NAMALWA (cell line): ENCODE measurements at places on chromosomes 3 and 15.

DNA sequence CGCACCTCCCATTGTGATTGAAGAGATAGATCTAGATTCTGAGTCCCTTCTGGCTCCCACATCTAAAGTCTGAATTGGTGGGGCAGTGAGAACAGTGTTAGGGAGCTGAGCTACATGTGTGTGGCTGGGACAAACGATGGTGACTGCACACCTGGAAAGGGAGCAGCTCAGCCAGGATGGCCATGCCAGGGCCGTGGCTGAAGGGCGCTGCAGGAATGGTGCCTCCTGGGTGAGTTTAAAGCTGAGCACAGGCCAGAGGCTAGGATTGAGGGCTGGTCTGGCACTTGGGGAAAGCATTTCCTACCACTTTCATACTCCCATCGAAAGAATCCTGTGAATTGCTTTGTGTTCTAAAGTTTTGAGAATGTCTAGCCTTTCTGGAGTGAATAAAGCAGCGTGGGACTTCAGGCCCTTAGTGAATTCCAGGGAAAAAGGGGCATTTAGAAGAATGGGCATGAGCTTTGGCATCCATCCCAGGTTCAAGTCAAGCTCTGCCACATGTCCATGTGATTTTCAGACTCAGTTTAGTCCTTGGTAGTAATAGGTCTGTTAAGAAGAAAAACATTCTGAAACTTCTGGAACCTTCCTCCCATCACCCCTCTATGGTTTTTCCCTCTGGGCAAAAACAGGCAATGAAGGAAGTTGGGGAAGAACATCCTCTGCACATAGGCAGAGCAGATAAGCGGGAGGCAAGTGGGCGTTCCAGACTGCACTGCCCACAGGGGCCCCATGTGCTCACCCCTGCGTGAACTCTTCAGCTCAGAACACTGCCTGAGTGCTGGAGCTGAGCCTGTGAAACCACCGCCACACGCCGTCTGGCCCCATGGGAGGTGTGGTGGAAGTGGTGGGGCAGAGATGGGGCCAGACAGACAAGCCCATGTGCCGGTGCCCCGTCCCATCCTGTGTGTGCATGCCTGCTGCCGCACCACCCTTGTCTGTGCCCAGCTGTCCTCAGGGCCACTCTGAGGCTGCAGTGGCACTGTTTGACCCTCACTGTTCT is 12.9 kb upstream of the CPNE9 start:
- peak; percentile 66 for DNase-seq

- DNase-seq, result peak; percentile 55
These were observed 67.8 kb downstream of the FMN1 start for GRCh38 chr15:33126559-33127290.

DNA sequence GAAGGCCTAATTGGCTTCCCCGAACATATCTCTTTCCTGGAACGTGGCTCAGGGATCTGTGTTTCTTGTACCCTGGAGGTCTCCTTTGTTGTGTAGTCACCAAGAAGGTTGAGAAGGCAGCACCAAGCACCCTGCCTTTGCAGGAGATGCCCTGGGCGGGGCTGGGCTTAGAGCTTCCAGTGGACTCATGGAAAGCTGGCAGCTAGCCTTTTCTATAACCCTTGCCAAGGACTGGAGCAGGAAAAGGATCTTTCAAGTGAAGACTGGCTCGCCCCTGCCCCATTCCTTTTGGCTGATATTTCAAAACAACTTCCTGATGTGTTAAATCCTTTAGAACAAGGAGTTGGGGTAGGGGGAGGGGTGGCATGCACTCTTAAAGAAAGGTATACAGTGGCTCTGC is 58.9 kb upstream of the EPHA6 start:
- DNase-seq, result no peak

GRCh38 chr3:73018790-73019441 is 22.3 kb downstream of the PPP4R2 start:
- no peak for DNase-seq

DNA sequence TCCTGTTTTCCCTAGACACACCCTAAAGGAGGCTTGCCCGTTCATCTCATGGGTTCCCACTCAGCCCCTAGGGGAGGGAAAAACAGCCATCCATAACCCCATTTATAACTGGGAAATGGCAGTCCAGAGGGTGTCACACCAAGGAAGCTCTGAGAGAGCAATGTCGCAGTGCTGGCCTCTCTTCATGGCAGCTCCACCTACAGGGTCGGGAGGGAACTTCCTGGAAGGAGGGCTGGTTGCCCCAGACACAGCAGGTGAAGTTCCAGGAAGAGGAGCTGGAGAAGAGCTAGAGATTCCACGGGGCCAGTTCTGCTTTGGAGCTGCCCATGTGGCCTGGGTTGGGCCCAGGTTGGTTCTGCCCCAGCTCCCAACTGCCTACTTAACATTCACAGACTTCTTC is 22.3 kb upstream of the LINGO1 start:
- DNase-seq, result peak; percentile 50

DNA sequence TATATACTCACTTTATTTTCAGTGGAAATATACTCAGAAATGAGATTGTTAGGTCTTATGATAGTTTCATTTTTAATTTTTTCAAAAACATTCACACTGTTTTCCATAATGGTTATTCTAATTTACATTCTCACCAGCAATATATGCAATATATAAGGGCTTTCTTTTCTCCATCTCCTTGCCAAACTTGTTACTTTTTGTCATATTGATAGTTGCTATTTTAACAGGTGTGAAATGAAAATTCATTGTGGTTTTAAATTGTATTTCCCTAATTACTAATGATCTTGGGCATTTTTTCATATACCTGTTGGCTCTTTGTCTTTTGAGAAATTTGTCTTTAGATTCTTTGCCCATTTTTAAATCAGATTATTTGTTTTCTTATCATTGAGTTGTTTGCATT is 325.2 kb downstream of the DIPK2A start:
- no peak for DNase-seq

- DNase-seq, result no peak
These were observed 59.1 kb upstream of the TOP2B start for GRCh38 chr3:25723802-25724201.

DNA sequence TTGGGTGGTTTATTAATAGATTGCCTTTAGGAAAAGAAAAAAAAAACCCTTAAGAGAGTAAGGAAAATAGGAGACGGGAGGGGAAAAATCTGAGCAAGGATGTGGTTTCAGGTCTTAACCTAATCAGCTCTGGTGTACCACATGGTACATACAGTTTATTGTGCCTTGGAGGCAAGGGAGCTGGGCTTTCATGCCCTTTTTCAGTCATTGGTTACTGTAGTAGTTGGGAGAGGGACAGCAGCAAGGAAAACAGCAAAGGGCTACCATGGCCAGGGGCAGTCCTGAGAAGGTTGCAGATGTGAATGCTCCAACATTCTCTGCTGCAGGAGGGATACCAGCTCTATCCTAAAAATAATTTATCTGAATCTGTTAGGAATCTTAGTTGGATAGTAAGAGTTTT is 5.9 kb downstream of the CMC1 start:
- no peak for DNase-seq
